ENCODE measurements at places on chromosomes 12 and 14. TPM values are rescaled to one million over a fixed set of nuclear protein-coding genes. Genes with fewer than 3 reads are reported as not detected.

The CELA1 gene
- total RNA-seq: not detected

The ACVRL1 gene
- under 0.01 TPM for total RNA-seq

The DLGAP5 gene
- 0.38 TPM for total RNA-seq

The LTBR gene
- 60.6 TPM for total RNA-seq

The TMEM179 gene
- total RNA-seq: not detected

All from bronchial epithelial cell (primary cell).